ENCODE measurements at places on chromosomes 3 and 15.

GRCh38 chr3:65093641-65094040 is 405.8 kb upstream of the ADAMTS9 start:
- no peak for DNase-seq

GRCh38 chr3:194772241-194773000 is 86.7 kb downstream of the FAM43A start:
- no peak for DNase-seq

DNA sequence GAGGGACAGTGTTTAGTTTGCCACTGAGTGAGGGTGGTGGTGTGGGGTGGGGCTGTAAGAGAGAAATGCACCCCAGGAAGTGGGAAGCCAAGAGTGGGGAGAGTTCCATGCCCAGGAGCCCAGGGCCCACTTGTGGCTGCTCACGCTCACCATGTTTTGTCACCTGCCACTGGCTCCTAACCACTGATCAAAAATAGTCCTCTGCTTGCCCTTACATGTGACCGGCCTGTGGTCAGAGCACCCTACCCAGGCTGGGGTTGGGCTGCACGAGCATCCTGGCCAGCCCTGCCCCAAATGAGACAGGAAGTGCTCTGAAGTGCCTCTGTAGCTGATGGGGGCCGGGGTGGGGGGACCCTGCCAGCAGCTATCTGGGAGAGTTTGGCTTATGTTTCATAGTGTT is 216.3 kb downstream of the RPLP1 start:
- DNase-seq: peak; percentile 58

GRCh38 chr15:86620157-86620556 is 540.5 kb downstream of the AGBL1 start:
- no peak for DNase-seq

- DNase-seq: no peak
Measured at GRCh38 chr3:46675843-46676567, 17.5 kb downstream of the ALS2CL start.

DNA sequence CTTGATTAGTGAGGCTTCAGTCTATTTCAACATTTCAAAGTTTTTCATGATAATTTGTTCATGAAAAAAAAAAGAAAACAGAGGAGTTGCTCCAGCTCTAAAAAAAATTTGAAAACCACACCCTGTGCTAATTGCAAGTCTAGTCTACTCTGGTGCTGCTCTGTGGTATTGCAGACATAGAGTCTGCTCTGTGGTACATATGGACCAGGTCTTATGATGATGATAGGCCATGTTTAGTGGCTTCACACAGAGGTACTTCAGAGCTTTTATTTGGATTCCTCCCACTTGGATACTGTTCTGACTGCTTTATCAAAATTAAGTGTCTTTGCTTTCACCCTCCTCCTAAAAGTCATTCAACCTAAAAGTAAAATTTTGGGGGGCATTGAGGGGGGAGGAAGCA is 160.8 kb downstream of the ALCAM start:
- DNase-seq: no peak

GRCh38 chr3:17935222-17935621 is 192.8 kb upstream of the TBC1D5 start:
- no peak for DNase-seq

DNA sequence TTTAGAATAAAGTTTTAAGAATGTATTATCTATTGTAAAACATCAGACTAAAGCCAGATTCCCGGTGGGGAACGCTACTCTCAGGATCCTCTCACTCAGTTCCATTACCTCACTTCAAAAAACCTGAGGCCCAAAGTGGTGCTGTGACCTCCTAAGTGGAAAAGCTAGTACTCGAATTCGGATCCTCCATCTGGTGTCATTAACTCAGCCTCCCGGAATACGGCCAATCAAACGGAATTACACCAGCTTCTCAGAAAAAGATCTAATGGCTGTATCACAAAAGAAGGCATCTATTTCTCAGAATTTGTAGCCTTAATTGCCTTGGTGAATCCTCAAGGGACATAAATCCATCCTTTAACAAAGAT is 627 bp downstream of the ACAD11 start:
- DNase-seq: no peak

- DNase-seq: no peak
Measured at GRCh38 chr3:119653876-119654275, 6.5 kb downstream of the POPDC2 start.

GRCh38 chr15:71107501-71107815 is 7.8 kb upstream of the THSD4 start:
- DNase-seq: no peak

DNA sequence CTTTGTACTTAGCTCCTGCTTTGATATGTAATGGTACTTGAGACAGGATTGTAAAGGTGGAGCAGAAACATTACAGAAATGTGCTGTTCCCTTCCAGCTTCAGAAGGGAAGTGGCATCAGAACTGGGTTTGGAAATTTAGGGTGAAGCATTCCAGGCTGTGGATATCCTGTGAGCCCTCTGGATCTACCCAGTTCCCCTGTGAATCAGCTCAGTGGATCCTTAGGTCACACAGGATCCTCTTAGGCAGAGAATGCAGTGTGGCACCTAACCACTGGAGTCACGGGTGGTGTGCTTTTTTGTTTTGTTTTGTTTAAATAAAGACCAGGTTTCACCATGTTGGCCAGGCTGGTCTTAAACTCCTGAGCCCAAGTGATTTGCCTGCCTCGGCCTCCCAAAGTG is 66.0 kb downstream of the TRIM71 start:
- no peak for DNase-seq

- DNase-seq: no peak
Measured at GRCh38 chr15:91435113-91435512, 335.1 kb downstream of the SV2B start.

DNA sequence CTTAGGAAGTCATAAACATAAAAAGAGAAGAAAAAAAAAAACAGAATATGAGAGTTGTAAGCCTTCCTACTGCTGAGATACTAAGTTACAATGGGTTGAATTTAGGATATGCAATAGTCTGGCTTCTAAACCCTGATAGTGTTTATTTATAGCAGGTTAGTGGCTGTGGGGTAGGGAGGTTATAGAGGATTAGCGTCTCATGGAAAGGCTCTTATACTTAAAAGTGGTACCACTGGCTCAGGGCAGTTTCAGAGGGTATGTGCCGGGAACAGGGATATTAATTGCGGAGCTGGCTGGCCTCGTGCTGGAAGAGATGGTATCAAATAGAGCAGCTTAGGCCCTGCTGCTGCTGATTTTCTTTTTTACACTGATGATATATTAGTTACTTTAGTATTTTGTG is 60.8 kb downstream of the PFN2 start:
- DNase-seq: no peak

DNA sequence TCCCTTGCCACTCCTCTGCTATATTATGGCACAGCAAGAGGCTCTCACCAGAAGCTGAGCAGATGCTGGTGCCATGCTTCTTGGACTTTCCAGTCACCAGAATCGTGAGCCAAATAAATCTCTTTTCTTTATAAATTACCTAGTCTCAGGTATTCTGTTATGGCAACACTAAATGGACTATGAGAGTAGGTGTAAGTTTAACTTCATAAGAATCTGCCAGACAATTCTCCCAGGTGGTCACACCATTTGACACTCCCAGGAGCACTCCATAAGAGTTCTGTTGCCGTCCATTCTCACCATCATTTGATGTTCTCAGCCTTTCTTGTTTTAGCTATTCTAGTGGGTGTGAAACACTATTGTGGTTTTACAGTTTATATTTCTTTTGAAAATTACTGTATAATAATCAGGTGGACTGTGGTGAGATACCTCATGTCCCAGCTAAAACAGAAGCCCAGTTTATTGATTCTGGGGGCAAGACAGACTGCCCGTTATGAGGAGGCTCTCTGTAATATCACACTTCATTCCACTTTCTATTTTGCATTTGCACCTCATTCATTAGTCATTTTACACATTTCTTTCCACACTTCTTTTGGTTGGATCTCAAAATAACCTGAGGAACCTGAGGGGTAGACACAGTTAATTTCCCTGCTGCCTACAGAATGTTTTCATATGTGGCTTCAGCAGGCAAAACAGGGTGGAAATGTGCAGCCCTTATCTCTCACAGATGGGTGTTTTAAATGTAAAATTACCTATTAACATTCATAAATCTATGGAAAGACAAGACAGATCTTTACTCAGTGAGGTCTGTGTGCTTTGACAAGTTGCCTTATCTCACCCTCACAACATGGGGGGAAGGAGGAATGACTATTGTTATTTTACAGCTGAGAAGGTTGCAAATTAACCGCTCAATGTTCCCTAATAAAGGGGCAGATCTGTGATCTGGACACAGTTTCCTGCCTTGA is 42.1 kb downstream of the CDCP1 start:
- no peak for DNase-seq

DNA sequence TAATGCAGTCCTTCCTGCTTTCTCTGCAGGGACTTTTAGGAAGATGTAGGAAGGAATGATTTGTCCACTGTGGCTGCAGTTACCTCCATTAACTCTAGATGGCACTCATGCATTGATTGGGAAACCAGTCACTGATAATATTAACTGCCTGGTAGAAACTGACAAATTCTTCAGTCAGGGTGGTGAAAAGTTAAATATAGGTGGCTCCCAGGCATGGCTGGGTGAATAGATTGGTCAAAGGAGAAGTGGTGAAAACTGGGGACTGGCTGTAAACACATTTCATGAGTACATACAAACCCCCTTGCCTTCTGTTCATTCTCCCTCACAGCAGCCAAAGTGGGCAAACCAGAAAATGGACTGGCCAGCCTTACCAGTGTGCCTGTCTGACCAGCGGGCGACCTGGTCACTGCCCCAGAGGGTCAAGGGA is 333.4 kb downstream of the THSD4 start:
- DNase-seq: no peak

DNA sequence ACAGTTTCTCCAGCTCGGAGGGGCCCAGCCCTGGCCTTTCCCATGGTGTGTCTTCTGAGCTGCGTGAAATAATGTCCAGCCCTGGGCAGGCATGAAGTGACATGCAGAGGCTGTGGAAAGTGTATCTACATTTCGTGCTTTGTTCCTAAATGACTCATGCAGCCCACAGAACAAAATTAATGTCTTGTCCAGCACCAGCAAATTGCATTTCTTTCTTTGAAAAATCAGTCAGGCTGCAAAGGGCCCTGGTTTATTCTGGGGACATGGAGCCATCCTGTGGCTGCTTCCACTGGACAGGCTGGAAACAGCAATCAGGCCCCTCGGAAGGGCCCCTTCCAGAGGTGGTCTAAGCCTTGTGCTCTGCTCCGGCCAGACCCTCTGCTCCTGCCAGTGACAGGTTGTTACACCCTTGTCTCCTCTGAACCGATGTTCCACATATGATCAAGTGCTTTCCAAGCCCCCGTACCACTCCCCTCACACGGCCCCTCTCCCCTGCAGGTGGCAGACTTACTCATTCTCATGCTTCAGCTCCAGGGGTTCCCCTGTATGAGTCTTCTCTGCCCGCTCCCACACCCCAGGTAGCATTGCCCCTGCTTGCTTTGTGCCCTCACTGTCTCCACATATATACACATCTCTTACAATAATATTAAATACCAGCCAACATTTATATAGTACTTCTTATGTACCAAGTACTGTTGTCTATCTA is 33.7 kb downstream of the CRYGS start:
- no peak for DNase-seq

DNA sequence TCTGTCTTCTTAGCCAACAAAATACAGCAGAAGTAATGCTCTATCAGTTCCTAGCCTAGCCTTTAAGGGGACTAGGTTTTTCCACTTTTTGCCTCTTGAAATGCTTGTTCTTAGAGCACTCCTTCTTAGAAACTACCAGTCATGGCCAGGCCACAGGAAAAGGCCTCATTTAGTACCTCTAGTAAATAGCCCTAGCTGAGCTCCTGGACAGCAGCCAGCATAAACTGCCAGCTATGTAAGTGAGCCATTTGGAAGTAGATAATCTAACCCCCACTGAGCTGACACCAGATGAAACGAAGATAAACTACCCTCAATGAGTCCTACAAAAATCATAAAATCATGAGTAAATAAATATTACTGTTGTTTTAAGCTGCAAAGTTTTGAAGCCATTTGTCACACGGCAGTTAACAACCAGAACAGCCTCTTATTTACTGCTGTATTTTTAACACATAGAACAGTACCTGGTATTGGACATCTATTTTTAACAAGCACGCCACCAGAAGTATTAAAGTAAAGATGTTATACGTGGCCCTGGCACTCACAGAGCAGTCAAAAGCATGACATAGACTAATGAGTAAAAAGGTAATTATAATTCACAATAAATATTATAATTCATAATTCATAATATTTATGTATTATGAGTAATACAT is 12.0 kb downstream of the TBC1D5 start:
- DNase-seq: no peak

- no peak for DNase-seq
Measured at GRCh38 chr15:68471541-68471940, 39.6 kb upstream of the ITGA11 start.

DNA sequence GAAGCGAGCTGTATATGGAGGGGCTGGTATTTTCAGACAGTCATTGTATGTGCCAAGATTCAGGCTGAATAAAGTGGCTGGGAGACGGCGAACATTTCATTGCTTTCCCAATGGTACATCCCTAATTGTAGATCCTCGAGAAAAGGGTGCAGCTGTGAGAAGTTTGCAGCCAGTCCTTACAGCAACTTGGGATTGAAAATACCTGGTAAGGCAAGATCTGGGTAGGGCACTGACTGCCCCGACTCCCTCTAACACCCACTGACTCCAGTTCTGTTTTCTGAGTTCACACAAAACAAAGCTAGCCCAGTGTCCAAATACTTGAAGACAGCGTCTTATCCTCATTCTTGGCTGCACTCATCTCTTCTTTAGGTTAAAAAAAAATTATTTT is 63.7 kb downstream of the EDEM1 start:
- no peak for DNase-seq

DNA sequence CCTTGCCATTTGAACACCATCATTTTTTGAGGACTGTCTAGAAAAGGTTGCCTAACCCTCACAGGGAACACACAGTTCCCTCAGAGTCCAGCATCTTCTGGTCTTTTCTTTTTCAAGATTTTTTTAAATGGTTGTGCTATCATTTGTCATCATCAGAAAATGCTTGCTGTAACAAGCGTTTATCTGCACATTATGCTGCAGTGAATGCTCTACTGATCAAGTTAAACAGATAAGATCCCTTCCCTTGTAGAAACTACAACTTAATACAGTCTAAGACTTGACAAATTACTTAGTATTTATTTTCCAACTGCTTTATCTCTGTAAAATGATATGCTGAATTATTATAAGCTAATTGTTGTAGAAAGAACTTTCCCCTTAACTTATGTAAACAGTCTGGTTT is 11.9 kb upstream of the ALPK3 start:
- no peak for DNase-seq

DNA sequence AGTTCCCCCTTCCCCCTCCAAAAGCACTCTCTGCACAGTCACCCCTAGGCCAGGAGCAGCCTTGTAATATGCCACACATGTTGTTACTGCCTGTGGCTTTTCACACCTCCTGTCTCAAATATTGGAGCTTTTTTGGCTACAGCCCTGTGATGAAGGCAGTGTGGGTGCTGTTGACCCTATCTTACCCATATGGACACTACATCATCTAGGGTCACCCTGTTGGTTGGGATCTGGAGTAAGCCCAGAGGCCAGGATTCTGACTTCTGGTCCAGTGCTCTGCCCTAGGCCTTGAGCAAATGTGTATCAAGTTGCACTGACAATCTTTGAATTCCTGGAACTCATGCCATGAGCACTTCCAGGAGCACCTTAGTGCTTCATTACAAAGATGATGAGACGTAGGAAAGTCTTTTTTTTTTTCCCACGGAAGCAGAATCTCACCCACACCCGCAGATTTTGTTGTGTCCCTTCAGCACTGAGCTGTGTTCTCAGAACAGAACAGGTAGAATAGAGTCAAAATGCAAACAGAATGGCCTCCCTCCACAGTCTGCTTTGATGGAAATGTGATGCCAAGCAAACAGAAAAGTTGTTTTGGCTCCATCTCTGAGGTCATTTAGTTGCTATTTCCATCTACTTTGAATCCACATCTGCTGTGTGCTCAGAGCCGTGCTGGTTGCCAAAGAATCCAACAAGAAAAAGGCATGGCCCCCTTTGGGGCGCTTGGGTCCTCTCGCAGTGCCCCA is 49.6 kb downstream of the SMAD3 start:
- DNase-seq: no peak

All from CD4-positive, alpha-beta T cell treated with Interferon alpha-2 for 1 hour (primary cell).